ENCODE measurements at places on chromosomes 2 and 18.
A peak's percentile ranks its signal among the peaks of the same experiment; 100 is the strongest.

GRCh38 chr2:169106134-169106533 is 36.8 kb downstream of the DHRS9 start:
- DNase-seq: no peak

DNA sequence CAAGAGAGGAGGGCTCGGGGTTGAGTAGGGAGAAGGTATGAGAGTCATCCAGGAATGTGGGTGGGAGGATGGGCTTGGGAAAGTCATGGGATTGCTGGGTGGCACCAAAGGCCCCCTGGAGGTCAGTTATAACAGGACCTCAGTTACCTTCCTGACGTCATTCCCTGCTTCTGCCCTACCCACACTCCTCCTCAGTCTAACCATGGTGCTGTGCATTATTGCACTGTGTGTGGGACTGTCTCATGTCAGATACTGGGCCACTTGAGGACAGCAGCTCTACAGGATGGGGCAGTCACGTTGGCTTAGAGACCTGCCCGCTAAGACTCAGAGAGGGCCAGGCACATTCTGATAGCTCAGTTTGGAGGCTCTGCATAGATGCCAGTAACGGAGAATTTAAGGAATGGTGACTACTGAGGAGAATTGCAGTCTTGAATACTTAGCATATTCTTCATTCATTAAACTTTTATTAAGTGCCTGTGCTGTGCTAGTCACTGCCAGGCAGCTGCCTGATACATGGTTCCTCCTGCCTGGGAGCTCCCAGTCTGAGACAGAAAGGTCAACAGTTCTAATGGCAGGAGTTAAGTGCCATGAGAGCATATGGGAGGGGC is 90.5 kb downstream of the LAMA3 start:
- no peak for DNase-seq

- no peak for DNase-seq
Observed at GRCh38 chr2:26039603-26040323, 5.9 kb downstream of the RAB10 start.

DNA sequence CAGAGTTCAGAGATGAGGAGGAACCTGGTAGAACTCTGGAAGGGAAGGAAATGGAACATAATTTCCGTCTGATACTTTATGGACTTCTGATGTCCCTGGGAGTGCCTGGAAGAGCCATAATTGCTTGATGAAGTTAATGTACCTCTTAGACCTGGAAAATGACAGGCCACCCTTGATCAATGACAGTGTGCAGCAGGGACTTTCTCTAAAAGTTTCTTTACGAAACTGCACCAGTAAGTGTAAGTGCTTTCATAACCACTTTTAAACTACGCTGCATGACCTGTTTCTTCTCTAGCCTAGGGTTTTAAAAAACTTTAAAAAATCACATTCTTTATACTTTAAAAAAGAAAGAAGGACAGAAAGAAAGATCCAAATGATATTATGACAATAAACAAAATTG is 164.5 kb downstream of the LPIN1 start:
- no peak for DNase-seq

GRCh38 chr2:150107816-150108215 is 379.7 kb downstream of the RND3 start:
- DNase-seq: no peak

GRCh38 chr2:47007223-47007825 is 91.7 kb upstream of the MCFD2 start:
- no peak for DNase-seq

DNA sequence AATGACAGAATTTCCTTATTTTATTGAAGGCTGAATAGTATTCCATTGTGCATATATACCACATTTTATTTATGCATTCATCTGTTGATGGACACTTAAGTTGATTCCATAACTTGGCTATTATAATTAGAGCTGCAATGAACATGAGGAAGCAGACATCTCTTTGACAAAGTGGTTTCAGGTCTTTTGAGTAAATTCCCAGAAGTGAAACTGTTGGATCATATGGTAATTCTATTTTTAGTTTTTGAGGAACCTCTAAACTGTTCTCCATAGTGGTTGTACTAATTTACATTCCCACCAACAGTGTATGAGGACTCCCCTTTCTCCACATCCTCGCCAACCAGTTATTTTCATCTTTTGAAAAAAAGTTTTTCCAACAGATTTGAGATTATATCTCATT is 77.5 kb downstream of the TMEM200C start:
- DNase-seq: no peak

GRCh38 chr2:47664817-47665216 is 118.1 kb upstream of the MSH6 start:
- DNase-seq: no peak

DNA sequence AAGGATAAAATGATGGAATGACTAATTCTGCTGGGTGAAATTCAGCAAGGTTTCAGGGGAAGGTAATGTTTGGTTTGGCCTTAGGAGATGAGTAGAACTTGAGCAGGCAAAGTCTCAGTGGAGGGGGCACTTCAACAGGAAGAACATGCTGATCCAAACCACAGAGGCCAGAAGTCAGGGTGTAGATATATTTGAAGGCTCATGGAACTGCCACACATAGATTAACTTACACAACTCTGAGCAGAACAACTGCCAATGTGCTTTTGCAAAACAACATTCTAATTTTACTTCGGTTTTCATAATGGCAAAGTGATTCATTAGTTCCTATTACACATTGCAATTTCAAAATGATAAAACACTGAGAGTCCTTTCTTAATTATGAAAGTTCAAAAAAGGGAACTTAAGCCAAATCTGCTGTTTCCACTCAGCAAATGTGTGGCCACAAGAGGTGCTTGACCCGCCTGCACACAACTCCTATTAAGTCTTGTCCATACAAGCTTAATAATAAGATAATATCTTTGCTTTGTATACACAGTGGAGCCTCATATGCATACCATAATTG is 284.8 kb downstream of the MREG start:
- DNase-seq: no peak

DNA sequence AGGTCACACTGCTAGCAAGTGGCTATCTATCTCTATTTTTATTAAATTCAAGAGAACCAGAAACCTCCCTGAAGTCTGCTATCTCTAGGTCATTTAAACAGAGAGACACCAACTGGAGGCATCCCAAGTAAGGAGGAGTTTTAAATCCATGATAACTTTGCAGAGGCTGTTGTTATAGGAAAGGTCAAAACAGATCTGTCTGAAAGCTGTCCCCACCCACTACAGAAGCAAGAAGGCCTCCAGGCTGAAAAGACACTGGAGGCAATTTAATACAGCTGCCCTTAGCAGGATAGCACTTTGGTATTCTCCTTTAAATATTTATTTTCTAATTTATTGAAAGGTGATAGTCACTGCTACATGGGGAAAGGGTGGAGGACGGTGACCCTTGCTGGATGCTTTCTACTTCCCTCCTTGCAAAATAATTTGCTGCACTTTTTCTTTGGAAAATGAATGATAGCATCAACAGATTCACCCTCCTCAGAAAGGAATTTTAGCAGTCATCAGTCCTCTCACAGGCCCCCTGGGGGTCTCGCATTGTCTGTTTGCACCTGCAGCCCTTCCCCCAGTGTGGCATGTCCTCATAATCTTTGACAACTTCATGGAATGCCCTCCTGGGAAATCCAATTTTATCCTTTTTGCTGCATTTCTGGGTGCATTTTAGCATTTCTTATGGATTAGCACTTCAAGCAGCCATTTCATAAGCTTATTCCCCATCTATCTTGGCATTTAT is 429.5 kb upstream of the TNP1 start:
- no peak for DNase-seq

DNA sequence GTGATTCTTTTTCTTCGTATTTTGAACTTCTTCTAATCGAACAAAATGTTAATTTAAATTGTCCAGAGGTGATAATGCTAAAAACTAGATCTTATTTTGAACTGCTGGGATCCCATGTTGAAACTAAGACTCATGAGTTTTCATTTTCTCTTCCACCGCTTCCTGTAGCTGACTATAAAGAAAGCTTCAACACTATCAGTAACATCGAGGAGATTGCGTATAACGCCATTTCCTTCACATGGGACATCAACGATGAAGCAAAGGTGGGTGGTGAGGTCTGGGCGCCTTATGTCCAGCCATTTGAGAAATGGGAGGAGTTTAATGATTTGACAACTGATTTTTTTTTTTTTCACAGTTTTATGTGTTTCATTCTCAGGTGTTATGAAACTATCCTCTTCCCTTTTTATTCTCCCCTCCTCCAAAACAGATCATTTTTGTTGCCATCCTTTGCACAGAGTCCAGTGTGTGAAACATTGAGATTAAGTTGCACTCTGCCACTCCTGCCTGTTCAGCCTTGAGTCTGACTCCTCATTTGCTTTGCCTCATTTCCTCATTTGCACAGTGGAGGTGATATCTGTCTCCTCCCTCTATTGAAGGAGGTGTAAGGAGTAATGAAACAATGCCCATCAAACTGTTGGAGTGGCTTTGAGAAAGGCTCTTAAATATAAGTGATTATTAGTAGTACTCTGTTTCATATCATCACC is 13.8 kb downstream of the GRHL1 start:
- no peak for DNase-seq

DNA sequence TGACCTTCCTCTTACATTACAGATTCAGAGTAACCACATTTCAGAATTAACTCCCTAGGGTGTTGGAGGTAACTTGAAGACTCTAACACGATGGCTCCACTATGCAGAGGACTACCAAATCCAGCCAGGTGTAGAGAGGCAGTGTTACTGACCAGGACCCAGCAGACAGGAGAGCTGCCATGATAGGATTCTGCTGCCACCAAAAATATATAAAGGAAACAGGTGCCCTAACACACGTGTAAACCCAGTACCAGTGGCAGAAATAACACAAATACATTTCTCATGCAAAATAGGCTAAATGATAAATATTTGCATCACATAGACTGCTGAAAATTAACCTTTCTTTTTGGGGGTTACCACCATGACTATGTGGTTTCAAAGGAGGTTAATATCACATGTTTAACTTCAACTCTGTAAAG is 7.0 kb downstream of the ZBTB14 start:
- DNase-seq: no peak

DNA sequence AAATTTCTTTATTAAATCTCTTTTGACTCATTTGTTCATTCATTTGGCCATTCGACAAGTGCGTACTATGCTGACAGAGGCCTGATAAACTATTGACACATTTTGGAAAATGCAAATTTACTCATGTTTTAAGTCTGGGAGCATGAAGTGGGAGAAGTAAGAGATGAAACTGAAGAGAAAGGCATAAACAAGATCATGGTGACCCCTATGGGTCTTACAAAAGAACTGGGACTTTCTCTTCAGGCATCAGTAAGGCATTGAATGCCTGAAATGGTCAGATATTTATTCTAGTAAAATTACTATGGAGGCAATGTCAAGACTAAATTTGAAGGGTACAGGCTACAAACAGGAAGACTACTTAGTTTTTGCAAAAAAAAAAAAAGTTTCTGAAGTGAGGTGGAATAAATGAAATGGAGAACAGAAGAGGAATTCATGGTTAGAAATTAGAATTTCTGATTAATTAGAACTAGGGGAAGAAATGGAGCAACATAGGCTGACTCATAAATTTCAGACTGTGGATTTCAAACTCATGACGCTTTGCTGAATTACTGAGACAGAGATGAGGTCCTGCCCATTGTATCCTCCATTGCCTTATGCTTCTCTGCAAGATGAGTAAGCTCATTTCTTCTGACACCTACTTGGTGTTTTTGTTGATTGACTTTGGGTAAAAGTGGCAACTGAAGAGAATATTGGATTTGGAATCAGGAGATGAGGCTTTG is 32.7 kb downstream of the VSNL1 start:
- DNase-seq: no peak

DNA sequence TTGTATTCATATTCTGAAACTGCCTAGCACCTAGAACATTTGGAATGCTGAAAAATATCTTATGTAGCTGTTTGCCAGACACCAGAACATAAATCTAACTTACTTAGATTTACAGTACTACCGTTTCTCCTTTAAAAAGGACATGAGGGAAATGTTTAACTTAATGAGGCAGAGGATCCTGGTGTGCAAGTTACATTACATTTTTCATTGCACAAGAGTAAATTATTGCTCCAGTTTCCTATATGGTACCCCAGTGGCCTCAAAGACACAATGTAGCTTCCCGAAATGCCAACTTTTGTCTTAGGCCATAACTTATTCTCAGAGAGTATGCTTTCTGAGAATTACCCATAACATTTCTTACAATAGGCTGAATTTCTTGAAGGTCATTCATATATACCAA is 105.5 kb upstream of the DTNA start:
- DNase-seq: no peak

DNA sequence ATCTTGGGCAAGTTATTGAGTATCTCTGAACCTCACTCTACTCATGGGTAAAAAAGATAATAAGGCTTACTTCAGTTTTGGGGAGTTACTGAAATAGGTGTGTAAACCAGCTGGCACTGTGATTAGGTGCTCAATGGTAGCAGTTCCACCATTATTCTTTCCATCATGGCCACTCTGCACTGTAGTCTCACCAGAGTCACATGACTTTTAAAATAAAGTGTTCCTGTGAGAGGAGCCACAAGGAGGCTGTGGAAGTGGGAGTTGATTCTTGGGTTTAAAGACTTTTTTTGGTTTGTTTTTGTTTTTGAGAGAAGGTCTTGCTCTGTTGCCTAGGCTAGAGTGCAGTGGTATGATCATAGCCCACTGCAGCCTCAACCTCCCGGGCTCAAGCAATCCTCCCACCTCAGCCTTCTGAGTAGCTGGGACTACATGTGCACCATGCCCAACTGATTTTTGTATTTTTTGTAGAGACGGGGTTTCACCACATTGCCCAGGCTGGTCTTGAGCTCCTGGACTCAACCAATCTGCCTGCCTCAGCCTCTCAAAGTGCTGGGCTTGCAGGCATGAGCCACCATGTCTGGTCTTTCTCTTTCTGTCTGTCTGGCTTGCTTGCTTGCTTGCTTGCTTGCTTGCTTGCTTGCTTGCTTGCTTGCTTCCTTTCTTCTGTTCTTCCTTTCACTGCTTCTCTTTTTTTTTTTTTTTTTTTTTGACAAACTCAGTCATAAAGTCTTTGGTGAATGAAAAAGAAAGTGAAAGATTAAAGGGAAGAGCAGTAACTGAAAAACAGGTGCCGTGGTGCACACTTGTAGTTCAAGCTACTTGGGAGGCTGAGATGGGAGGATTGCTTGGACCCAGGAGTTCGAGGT is 21.2 kb upstream of the ACVR1 start:
- DNase-seq: peak; percentile 10

DNA sequence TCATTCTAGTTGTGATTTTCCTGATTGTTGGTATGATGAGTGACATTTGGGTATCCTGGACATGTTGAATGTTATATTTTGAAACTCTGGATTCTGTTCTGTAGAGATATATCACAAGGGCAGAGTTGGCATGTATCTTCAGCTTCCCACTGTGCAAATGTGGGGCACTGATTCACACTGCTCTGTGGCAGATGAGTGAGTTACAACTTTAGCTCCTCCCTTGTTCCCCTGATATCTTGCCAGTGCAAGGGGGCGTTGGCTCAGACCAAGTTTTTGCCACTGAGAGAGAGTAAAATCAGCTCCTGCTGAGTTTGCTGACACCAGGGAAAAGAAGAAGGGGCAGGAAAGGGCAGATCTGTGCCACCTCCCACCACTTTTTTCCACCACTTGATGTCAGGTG is 199.6 kb upstream of the MMADHC start:
- DNase-seq: no peak

All from activated T-cell treated with anti-CD3 and anti-CD28 coated beads, Interleukin-2, amount 50 U/mL, for 4 hours (primary cell).